ENCODE measurements at places on chromosomes 3 and 15.

DNA sequence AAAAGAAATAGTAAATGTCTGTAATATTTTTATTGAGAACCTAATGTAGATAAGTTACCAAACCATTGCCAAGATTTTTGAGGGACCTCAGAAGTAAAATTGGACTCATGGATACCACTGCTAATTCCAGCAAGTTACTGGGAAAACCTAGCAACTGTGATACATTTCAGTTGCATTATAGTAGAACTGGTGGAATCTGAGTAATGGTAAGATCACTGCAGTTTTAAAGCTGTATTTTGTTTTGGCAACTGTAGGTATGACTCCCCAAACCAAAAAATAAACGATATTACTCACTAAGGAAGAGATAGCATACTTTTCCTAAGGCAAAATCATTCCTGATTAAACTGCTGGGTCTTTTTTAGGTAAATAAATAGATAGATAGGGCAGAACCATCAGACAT lies 54.0 kb downstream of the ARMC8 start:
- DNase-seq: no peak

- DNase-seq: no peak
Observed at GRCh38 chr15:43868406-43868805, 41.6 kb downstream of the WDR76 start.

DNA sequence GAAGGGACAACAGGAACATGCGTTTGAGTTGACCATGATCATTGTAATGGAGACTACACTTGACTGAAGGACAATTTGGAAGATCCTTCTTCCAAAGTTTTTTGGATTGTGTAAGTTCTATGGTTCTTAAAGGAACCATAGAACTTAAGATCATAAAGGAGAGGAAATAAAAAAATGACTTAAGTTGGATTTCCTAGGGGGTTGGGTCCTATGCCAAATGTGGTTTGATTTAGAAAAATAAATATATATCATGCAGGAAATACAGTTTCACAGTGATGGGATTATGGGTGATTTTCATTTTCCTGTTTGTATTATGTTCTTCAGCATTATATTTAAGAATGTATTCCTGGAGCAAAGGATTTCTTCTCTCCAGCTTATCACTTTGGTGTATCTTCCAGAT lies 305.5 kb upstream of the DPH6 start:
- DNase-seq: no peak

DNA sequence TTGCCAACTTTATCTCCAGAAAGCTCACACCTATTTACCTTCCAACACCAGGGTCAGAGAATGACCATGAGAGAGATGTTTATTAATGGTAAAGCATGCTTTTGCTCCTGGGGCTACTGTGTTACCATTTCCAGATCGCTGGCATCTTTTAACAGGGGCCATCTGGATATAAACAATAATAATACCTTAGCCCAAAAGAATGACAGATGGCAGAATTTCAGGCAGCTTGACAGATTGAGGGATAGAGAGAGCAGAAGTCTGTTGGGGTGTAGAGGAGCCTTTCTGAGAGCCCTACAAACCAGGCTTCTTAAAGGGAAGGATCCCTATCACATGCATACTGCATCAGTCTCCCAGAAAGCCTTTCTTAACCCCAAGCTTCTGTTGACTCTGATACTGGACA lies 17.7 kb downstream of the RBP1 start:
- no peak for DNase-seq

DNA sequence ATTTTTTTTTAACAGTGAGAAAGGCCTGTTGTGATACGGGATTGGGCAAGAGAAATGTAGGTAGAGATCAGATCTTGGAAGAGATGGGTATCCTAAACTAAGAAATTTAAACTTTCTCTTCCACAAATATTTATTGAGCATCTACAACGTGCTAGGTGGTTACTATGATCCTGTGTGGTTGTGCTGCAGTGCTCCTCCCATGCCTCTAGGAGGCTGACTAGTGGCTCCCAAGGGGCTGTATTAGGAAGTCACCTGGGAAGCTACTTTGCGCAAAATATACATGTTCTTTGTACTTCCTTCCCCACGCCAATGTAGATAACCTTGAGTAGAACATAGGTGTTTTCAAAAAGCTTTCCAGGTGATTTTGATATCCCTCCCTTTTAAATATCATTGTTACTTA lies 27.2 kb downstream of the USP3 start:
- peak; percentile 24 for DNase-seq

DNA sequence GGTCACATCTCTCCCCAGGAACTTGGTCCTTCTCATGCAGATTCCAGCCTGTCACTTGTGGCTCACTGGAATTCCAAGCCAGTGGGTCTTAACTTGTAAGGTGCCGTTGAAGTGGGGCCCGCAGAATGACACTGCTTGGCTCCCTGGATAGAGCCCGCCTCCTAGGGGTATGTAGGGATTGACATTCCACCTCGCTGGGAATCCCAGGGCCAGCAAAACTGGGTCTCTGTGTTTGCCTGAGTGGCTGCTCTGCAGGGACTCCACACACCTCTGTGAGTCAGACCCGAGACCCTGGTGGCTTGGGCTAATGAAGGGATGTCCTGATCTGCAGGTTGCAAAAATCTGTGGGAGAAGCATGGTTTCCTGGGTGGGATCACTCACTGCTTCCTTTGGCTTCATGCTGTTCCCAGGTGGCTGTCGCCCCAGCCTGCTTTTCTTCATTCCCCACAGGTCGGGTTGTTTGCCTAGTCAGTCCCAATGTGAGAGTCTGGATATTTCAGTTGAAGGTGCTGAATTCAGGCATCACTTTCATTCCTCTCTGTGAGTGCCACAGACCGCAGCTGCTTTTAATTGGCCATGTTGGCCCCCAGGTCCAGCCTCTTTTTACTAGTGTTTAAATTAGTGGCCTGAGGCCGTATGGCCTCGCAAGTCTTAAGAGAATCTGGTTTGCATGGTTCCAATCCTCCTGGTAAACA lies 156.0 kb upstream of the TRIM42 start:
- DNase-seq: no peak

GRCh38 chr15:88610701-88611231 lies 10.4 kb upstream of the AEN start:
- DNase-seq: no peak

DNA sequence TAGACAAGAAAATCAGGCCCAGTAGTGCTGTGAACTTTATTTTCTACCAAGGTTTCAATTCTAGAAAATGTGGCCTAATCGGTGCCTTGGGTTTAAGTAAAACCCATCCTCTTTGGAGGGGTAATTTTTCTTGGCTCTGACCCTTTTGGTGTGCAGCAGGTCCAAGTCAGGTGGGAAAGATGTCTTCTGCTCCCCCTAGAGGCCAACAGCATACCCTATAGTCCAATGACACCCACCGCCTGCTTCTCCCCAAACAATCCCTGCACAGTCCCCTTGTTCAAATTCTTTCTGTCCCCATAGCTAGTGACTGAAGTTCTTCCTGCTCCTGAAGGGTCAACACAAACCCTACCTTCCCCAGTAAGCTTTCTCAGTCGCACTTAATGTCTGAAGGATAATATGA lies 261.8 kb upstream of the GOLGA6L4 start:
- DNase-seq: no peak

DNA sequence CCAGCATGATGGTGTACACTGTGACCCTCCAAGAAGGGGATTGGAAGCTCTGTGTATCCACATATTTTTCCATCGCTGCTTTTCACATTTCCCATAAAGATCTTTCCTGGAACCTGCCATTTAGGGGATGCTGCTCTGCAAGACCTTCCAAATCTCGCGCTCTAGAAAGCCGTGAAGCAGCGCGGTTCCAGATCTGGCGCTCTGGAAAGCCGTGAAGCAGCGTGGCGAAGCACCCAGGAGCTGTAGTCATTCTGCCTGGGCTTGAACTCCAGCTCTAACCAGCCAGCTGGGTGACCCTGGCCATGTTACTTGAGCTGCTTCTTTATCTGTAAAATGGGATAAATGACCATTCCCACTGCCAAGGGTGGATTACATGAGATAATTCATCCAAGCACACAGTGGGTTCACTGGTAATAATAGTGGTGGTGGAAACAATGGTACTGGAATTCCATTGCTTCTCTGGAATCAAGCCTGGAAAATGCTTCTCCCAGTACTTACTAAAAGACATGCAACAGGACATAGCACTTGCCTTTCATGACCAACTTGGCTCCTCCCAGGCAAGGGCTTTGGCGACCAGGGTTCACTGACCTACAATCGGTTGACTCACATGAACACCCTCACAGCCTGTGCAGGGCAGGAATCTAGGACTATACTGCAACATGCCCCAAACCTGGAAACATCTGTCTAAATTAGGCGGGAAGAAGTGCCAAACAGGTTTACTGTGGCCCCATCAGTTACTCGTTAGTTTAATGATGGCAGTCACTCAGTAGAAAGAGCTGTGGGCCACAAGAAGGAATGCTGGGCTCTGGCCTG lies 70.7 kb downstream of the XXYLT1 start:
- DNase-seq: no peak

GRCh38 chr3:146577662-146578061 lies 27.5 kb downstream of the PLSCR5 start:
- DNase-seq: no peak

- DNase-seq: no peak
Observed at GRCh38 chr3:36362216-36362615, 18.1 kb upstream of the STAC start.

- no peak for DNase-seq
Observed at GRCh38 chr3:22284559-22284958, 533.5 kb upstream of the ZNF385D start.

- no peak for DNase-seq
Observed at GRCh38 chr3:171346019-171346418, 114.2 kb downstream of the TNIK start.

DNA sequence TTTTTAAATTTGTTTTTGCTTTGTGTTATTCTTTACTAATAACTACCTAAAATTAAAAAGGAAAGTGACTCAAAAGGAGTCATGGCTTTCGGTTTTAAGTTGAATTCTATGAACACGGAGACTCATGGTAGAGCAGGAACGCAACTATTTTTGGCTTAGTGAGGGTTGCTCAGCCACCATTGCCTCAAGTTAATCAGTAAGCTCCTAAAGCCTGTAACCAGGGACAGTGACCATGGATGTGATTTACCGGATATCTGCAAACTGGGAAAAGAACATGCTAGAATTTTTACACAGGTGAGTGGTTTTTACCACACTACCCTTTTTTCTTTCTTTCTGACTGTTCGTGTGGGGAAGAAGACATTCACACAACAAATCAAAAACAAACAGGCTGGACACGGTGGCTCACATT lies 11.8 kb downstream of the SLC12A8 start:
- no peak for DNase-seq

DNA sequence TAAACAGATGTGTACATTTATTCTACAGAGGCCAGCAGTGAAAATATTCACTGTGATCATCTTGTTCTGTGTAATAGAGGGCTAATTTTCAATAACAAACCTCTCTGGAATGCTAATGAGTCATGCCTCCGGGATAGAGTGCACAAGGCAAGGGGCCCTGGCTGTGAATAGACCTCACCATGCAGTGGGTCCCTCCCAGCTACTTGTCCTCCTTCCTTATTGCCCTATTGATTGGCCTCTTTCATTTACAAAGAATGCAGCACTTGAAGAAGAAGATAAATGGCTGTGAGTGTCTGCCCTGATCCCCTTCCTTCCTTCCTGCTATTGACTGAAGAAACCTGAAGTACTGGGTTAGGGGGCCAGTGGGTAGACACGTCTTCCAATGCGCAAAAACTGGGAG lies 436.3 kb downstream of the WDR72 start:
- DNase-seq: no peak

- peak; percentile 52 for DNase-seq
Observed at GRCh38 chr3:113532698-113533533, 561 bp downstream of the SIDT1 start.

DNA sequence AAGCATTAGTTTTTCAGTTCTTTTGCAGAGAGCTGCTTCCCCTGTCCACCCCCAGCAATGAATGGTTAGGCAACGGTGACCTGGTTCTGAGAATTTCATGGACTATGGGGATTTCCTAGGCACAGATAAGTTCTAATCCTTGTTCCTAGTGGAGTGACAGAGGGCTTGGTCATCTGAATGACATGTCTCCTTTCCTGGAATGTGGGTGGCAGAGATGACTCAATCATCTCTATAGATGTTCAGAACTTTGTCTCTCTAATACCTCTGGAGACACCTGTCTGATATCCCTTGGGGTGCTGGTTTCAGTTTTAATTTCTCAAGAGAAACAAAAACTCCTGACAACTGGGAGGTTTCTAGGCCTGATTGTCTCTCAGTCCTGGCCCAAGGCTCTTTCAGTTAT lies 10.4 kb downstream of the PLA2G4E start:
- no peak for DNase-seq

GRCh38 chr3:123271466-123272159 lies 69.9 kb downstream of the SEC22A start:
- no peak for DNase-seq

GRCh38 chr15:59400103-59400813 lies 27.6 kb upstream of the MYO1E start:
- peak; percentile 23 for DNase-seq

DNA sequence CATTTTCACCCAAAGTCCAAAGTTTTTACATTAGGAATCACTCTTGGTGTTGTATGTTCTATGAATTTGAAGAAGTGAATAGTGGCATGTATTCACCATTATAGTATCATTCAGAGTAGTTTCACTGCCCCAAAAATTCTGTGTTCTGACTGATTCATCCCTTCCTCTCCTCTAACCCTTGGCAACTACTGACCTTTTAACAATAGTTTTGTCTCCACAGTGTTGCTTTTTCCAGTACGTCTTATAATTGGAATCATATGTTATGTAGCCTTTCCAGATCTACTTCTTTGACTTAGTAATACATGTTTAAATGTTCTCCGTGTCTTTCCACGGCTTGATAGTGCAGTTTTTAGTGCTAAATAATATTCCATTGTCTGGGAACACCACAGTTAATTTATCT lies 379.0 kb upstream of the SGO1 start:
- no peak for DNase-seq

DNA sequence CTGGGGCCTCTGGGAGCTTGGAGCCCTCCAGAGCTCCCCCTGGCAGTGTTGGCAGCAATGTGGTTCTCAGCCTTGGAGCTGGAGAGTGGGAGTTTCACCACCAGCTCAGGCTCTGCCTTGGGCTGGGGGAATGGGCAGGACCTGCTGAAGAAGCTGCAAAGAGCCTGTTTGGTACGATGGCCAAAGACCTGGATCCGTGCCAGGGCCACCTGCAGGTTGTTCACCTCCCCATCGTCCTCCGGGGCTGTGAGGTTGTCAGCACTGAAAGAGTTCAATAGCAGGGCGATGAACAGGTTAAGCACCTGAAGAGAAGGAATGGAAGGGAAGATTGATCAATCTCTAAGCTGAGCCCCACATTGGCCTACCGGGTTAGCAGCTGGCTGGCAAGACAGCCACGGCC lies 77.3 kb upstream of the SCN5A start:
- no peak for DNase-seq

- no peak for DNase-seq
Observed at GRCh38 chr15:38721568-38721945, 156.9 kb upstream of the RASGRP1 start.

DNA sequence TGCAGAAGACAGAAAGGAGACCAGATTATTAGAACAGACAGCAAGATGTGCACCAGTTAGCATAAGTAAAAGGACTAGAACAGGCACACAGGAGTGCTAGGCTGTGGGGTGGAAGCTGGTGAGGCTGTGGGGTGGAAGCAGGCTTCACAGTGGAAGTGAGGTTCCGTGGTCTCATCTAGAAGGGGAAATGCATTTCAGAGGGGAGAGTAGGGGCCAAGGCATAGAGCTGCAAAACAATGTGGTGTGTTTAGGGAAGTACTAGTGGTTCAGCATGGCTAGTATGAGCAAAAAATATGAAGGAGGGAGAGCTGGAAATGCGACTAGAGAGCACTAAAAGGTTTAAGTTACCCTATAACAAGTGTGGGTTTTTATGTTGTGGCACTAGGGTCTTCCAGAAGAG lies 6.5 kb downstream of the POPDC2 start:
- no peak for DNase-seq

- DNase-seq: no peak
Observed at GRCh38 chr3:52092271-52092660, 35.9 kb upstream of the DUSP7 start.

GRCh38 chr15:69456208-69457166 lies 3.9 kb downstream of the RPLP1 start:
- no peak for DNase-seq
